ENCODE measurements at places on chromosomes 3 and 15.

DNA sequence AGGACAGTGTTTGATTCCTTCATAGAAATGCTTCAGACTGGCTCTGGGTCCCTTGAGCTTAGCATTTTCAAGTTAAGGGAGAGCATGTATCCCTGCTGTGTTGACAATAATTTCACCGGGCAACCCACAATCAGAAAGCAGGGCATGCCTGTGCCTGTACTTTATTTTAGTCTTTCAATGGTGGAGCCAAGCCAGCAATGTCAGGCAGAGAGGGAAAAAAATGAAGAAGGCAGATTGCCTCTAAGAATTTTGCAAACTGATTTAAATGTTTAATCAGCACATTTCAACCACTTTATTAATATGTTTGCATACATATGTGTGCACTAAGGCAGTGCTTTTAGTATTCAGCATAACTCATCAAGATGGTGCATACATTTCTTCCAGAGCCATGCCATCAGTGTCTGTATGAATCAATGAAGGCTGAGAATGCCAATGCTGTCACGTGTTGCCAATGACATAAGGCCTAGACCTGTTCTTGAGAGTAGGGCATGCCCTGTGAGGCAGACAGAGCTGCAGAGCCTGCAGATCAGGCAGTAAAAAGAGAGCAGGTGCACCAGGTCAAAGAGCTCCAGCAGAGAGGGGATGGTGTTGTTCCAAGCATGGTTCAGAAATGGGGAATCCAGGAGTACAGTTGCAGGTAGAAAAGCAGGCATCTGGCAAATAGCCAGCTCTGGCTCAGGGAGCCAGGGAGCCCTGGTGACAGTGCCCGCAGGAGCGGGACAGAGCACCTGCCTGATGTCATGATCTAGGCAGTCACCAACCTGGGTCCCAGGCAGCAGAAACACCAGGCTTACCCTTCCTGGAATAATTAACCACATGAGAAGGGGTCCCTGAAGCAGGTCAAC is 508.5 kb downstream of the GABRG3 start:
- DNase-seq, result no peak

- DNase-seq, result no peak
Observed at GRCh38 chr3:134663721-134664456, 13.1 kb upstream of the KY start.

- DNase-seq, result no peak
Observed at GRCh38 chr3:192834428-192834827, 83.2 kb downstream of the MB21D2 start.

DNA sequence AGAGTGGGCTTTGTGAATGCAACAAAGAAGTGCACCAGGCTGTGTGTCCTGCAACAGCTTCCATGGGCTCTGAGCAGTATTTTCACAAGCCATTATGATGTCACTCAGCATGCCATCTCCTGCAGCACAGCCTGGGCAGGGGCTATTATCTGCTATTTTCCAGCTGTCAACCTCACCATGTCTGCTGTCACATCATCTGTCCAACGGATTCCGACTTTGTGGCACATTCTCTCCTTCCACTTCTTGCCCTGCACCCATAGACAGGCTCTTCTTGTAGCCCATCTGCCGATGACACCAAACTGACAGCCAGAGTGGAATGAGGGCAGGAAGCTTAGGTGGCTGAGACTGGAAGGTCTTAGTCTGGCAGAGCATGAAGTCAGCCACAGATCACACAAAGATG is 691.9 kb downstream of the NTRK3 start:
- DNase-seq, result no peak

GRCh38 chr3:23711916-23712494 is 93.8 kb upstream of the UBE2E1 start:
- no peak for DNase-seq

- DNase-seq, result no peak
Observed at GRCh38 chr3:51063053-51063452, 322.0 kb upstream of the MANF start.

Data from PC-3 (cell line).